ENCODE measurements at places on chromosomes 13 and 19.
A peak's percentile ranks its signal among the peaks of the same experiment; 100 is the strongest.

DNA sequence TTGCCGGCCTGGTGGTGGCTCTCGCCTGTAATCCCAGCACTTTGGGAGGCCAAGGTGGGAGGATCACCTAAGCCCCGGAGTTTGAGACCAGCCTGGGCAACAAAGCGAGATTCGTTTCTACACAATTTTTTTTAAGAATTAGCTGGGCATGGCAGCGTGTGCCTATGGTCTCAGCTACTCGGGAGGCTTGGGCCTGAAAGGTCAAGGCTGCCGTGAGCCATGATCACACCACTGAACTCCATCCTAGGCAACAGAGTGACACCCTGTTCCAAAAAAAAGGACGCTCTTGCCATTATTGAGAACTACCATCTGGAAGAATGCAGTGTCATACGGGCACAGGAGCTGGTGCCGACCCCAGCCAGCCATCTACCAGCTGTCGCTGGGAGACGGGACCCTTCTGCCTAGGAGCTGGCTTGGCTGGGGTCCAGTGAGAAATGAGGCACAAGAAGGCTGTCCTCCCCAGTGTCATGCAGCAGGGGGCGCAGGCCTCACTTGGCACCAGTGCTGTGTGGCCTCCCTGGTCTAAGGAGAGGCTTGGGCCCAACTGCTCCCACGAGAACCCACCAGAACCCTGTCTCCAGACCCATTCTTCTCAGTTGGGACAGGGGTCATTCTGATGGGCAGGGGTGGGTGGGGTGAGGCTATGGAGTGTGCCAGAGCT, 12.2 kb upstream of the RELB start:
- peak; percentile 3 for DNase-seq

DNA sequence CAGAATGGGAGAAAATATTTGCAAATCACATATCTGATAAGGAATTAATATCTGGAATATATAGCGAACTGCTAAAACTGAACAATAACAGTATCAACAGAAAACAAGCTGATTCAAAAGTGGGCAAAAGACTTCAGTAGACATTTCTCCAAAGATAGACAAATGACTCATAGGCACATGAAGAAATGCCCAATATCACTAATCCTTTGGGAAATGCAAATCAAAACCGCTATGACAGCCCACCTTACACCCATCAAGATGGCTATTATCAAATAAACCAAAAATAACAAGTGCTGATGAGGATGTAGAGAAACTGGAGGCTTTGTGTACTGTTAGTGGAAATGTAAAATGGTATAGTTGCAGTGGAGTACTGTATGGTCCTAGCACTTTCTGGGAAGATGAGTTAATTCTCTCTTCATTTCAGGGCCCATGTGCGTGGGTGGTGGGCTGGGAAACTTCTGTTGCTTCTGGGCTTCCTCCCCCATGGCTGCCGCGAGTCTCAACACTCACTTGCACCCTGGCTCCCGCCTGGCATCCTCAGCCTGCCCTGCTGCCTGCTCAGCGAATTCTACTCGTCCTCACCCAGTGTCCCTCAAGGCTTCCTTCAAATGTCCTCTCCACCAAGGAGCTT, 12.4 kb upstream of the GJA3 start:
- DNase-seq = no peak

DNA sequence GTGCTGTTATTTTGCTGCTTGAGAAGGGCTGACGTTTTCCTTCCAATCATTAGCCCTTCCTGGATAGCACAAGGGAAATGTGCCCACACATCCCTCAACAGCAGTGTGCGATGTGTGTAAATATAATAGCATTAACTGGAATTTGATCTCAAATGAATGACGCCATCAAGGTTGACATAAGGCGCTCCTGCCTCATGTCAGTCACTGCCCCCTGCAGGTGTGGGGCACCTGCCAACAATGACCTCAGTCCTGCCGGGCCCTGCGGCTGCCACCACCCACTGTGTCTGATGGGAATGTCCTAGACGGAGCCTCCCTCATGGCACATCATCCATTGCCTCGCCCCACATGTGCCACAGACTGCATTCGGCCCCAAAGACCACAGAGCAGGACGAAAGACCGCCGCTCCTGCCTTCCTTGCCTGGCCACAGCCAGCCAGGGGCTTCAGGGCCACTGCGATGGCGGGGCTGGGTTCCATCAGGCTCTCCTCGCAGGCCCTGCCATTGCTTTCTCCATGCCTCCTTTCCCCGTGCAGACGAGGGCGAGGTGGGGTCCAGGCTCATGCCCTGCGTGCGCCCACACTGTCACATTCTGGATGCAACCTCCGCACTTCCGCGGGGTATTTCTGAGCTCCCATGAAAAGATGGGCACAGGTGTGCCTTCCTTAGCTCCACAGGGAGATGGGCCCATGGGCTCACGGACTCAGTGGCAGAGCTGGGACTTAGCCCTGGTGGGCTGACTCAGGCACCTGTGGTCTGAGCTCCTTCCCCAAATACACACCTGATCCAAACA, 146.7 kb downstream of the SOX1 start:
- peak; percentile 87 for DNase-seq

- no peak for DNase-seq
Measured at GRCh38 chr19:1512671-1513498, at the start of gene ADAMTSL5. ADAMTSL5 (minus strand) TSS chr19:1513019; CDS start chr19:1510943, 2,076 bp downstream.

DNA sequence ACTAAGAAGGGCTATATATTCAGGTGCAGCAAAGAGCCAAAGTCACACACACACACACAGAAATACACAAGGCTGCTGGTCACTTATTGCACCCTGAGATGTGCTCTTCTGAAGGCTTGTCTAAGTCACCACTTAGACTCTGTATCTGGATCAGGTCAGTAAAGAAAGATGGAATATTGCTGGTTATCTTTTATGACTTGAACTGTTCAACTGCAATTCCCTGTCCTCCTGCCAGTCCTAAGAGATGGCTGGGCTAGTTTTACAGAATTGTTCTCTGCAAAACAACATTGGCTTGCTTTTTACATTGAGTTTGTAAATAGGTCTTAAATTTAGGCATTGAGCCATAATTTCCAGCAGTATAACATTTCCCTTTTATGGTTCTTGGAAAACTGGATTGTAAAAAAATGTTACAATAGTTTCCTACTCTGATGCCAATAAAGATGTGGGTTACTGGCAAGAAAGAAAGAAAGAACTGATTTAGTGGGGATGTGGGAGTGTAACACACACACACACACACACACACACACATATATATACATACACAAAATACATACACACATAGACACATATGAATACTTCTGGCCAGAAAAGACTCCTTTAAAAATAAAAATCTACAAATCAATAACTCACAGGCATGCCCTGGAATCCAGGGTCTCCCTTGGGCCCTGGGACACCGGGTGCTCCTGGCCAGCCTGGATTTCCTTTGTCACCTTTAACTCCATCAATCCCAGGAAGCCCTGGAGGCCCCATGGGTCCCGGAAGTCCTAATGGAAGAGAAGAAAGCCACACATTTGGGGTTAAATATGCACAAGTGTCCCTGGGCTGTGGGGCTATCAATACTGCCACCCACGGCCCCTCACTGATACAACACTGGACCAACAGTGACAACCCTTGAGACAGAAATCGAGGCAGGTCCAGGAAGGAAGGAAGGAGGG, 137.7 kb downstream of the COL4A1 start:
- no peak for DNase-seq

Measured in NCI-H2107 (cell line).